ENCODE measurements at places on chromosomes 11 and 22.

DNA sequence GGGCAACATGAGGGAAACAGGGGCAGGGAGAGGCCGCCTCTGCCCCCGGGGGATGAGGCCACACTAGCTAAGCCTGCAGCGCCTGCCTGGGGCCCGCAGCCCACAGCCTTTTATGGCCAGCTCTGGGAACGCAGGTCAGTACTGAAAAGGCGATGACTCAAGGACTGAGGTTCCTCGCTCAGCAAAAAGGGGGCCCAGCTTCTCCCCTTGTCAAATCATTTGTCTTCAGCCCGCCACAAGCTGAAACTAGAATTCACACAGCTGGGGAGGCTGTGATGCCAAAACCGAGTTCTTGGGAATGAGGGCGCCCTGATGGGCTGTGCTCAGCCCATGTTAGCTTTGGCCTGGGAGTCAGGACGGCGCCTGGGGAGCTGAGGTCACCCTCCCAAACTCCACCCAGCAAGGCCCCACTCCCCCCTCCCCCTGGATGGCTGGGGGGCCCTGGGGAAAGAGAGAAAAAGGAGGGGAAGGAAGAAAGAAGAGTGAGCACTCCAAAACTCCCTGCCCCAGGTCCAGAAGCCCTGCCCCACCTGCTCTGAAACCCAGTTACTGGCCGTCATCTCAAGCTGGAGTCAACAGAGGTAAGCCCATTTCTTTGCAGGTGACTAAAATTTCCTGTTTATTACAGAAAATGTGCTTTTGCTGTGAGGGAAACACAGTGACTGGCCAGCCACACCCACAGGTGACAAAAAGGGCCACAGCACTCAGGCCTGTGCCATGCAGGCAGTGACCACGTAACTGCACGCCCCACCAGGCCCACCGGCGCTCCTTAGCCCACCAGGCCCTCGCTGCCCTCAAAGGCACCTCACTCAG is 13.7 kb downstream of the EHD1 start:
- DNase-seq: no peak

- DNase-seq: no peak
These were observed 47.5 kb downstream of the IGLL5 start for GRCh38 chr22:22935056-22935545.

- DNase-seq: no peak
These were observed 7.4 kb downstream of the MCM5 start for GRCh38 chr22:35407362-35407761.

DNA sequence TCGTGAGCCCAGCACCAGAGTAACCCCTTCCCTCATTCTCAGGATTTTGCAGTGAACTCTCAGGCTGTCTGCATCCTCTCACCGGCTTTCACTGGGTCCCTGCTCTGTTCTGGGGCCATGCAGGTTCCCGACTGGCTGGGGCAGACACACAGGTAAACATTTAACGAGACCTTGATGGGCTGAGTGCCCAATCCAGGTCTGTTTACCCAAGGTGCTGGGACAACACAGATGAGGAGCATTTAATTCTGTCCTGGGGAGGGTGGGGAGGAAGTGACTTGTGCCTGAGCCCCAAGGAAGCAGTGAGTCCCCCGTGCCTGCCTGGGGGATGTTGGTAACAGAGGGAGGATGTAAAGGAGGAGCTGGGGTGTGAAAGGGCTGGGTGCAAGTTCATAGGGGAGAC is 4.4 kb downstream of the BIK start:
- no peak for DNase-seq

GRCh38 chr11:100630898-100631297 is 56.2 kb upstream of the ARHGAP42 start:
- DNase-seq: no peak

DNA sequence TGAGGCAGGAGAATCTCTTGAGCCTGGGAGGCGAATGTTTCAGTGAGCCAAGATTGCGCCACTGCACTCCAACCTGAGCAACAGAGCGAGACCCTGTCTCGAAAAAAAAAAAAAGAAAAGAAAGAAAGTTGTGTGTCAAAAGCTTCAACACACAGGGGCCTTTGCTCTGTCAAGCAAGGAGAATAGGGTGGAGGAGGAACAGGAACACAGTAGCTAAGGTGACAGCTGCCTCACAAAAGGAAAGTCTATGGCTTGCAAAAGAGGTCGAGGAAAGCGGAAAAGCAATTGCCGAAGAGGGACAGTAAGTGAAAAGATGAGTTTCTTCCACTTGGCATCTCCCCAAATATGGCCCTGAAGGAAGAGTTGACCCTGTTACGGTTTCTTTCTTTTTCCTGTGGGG is 26.5 kb upstream of the TMA7B start:
- DNase-seq: no peak

DNA sequence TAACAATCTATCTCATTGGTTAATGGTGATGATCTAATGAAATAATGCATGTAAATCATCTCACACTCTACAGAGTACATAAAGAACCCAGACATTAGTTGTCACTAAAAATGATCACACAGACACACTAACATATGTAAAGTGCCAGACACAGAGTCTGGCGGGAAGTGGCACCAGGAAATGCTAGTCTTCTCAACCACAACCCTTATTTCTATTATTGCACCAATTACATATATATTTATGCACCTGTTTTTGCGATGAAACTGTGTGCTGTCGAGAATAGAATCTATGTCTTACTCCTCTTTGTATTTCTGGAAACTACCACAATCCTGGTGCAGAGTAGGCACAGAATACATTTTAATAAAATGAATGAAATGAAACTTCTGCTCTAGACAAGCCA is 25.9 kb upstream of the POU2AF3 start:
- DNase-seq: no peak

- no peak for DNase-seq
These were observed 31.8 kb downstream of the USP35 start for GRCh38 chr11:78220218-78221157.

GRCh38 chr11:17745023-17745772 is 10.6 kb downstream of the KCNC1 start:
- DNase-seq: no peak

DNA sequence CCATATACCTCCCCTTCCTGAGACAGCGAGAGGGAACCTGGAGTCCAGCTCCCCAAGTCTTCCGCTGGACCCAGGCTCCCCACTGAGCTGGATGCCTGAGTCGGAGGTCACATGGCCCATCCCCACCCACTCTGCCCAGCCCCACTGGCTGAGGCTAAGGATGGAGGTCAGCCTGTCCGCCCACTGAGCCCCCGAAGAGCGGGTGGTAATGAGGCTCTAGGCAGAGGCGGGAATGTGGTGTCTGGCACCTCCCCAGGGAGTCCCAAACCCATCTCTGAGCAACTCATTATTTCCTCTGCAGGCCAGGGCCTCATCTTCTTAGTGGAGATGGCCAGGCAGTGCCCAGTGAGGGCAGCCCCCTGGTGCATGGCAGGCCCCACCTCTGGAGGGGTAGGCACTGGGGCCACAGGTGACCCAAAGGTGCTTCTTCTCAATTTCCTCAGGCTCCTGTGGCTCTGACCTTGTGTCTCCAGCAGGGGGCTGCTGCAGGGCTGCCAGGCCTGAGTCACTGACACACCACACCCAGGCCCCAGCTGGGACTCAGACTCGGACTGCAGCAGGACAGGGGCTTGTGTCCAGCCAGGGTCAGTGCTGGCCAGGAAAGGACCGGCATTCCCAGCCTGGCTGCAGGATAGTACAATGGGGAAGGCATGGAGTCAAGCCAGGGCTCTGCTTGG is 10.2 kb upstream of the PDE2A start:
- DNase-seq: peak; percentile 48

DNA sequence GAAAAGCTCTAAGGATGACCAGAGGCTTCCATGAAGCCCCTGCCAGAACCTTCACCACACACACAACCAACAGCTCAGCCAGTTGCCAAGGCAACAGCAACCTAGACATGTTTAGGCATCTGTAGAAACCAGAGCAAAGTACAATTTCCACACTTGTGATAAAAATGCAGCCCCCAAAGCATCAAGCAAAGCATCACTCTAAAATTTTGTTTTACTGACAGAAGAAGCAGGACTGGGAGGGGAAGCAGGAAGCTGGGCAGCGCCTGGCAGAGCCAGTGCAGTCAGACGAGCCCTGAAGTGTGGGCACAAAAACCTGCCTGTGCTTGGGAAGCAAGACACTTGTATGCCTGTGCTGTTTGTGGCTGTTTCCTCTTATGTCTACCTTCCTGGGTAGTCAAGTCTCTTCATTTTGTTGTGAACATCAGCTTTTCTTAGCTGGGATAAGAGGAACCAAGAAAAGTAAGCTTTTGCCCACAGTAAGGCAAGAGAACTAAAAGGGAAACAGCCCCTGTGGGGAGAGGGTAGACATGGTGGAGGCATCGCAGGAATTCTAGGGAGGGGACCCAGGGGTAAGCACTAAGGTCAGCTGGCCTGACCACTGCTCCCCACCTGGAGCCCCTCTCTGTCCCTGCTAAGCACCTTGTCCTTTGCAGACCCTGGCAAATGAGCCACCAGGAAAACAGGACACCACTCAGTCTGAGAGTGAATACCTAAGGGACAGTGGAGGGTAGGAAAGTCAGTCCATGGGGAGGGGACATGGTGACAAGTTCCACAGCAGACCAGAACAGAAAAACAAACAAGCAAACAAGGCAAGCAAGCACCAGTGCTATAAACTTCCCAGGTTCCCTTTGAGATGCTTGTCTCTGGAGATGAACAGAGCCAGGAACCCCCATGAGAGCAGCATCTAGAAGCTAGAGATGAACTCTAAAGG is 13.4 kb downstream of the PACSIN2 start:
- DNase-seq: no peak

GRCh38 chr11:128201009-128201408 is 386.3 kb downstream of the ETS1 start:
- no peak for DNase-seq

DNA sequence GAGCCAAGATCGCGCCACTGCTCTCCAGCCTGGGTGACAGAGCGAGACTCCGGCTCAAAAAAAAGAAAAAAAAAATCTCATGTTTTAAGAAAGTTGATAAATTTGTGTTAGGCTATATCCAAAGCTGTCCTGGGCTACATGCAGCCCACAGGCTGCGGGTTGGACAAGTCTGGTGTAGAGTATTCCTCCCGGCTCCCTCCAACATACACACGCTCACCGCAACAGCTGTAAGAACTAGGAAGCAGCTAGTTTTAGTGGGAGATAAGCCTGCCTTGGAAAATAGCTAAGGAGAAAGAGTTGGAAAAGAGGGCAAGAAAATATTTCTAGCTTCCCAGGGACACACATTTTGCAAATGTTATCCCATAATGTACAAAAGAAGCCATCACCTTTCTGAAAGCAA is 46.6 kb downstream of the CELF1 start:
- DNase-seq: no peak

GRCh38 chr22:48258064-48258701 is 1495.7 kb downstream of the TBC1D22A start:
- DNase-seq: no peak

- no peak for DNase-seq
These were observed 93.8 kb downstream of the CEP164 start for GRCh38 chr11:117421476-117421875.

DNA sequence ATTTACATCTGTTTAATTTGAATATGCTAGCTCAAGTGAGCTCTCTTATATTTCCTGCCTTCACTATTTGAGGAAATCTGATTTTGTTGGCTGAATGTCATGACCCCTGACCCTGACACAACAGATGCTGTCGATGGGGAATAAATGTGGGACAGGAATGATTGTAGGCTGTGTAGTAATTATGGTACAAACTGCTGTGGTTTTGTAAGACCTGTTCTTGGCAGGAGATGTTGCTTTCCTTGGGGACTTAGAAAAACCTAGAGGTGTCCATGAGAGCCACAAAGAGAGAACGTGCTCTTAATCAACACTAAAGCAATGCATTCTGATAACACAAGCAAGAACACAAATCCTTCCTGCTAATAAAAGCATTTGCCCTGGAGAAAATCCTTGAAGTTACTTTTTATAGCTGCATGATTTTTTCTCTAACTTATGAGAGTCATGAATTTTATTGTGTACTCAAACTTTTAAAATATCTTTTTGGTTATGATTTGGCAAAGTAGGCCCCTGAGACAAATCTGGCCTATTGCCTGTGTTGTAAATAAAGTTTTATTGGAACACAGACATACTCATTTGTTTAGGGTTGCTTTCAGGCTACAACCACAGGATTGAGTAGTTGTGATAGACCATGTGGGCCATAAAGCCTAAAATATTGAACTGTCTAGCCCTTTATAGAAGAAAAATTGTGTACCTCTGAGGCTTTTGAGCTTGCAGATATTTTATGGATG is 90.2 kb downstream of the DDX10 start:
- no peak for DNase-seq

DNA sequence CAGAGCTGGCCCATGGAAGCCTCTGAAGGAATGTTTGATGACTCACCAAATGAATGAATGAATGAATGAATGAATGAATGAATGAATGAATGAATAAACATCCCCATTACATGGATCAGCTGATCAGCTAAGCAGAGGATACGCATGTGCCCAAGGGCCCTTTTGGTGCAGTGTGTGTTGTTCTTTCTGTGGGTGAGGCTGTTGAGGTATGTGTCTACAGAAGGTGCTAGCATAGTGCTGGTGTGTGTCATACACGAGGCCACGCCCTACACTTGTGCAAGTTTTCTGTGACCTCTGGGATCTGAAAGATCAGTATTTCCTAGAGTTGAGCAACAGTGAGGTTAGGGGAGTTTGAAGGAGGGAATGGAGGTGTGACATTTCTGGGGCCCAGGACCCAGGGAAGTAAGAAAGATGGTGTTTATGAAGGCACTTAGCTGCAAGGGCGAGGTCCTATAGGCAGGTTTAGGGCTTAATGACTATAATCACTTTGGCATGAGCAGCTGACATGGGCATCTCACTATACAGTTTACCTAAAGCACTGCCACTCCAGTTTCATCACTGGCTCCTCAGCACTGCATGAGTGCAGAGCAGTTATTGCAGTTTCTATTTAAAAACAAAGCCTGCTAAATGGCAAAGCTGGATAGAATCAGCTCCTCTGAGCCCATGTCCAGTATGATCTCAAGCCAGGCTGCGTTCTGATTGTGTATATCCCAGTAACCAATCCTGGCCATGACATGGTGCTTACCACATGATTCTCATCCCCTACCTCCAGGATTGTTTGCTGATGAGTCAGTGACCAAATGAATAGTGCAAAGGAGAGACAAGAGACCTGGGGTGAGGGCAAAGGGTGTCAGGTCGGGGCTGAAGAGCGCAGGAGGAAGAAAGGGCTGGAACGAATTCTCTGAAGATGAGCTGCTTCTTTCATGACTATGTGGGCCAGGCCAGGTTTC is 36.4 kb upstream of the E2F8 start:
- DNase-seq: no peak

GRCh38 chr11:3849297-3849874 is 6.1 kb upstream of the STIM1 start:
- DNase-seq: no peak

DNA sequence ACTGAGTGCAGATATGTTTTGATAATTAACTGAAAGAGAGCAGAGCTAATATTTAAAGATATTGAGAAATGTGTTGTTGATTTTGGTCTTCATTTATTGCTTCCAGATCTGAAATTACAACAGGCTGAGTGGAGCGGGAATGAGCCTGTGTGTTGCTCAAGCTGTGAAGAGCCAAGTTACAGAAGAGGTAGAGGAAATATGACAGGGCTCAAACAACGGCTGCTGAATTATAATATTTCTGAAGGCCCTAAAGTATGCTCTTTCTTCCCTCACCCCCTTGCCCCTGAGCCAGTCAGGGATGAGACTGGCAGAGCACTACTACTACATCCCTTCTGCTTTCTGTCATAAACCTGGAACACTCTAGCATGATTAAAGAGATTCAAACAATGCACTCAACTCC is 115.6 kb downstream of the FANCF start:
- no peak for DNase-seq
